ENCODE measurements at places on chromosomes 6 and 20.

DNA sequence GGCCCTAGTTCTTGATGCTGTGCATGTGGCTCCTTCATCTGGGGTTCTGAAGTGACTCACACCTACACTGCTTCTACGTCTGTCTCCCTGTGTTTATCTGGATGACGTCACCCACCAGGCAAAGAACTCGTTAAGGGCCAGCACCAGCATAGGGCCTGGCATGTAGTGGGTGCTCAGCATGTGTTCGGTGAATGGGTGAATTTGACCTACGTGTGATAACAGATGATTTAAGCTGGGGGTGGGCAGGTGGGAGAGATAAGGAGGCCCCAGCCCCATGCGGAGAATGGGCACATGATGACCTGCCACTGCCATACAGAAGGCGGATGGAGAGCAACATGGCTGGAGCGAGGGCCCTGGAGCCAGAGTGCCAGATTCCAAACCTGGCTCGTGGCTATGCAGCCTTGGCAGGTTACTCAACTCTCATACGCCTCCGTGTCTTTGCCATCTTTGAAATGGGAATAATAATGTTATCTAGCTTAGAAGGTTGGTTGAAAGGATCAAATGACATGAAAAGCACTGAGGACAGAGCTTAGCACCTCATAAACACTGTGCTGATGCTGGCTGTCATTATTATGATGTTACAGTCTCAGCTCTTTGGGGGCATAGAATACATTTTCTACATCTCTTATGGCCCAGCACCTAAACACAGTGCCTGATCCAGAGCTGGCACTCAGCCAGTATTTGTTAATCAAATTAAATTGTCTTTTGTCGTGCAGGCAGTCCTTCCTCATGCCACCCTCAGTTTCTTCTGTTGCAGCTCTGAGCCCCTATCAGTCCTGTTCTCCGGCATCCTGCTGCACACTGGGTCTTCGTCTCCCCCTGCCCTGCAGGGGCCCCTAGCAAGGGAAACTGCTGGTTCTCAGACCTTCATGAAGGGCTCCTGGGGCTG is 39.6 kb downstream of the VEGFA start:
- no peak for DNase-seq

GRCh38 chr20:62558779-62559178 is 83.0 kb upstream of the GATA5 start:
- DNase-seq, result no peak

DNA sequence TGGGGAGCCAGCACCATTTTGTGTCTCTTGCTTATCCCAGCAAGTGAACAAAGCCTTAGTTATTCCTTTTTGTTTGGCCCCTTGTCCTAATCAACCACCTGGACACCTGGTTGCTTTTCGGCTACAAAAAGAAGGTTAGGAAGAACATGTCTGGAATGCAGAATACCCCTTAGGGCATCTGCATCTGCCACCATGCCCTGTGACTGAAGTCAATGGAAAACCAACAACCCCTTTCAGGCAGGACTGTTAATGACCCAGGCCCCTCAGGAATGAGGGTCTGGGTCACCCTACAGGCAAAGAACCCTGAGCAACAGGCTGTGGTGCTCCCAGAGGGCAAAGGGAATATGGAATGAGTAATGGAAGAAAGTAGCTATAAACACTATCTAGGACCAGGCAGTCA is 78.5 kb downstream of the PDE10A start:
- DNase-seq, result no peak

- DNase-seq, result no peak
These were observed 90.1 kb downstream of the FOXO3 start for GRCh38 chr6:108650781-108651180.

- no peak for DNase-seq
These were observed 239.9 kb downstream of the HIVEP2 start for GRCh38 chr6:142705054-142705453.

DNA sequence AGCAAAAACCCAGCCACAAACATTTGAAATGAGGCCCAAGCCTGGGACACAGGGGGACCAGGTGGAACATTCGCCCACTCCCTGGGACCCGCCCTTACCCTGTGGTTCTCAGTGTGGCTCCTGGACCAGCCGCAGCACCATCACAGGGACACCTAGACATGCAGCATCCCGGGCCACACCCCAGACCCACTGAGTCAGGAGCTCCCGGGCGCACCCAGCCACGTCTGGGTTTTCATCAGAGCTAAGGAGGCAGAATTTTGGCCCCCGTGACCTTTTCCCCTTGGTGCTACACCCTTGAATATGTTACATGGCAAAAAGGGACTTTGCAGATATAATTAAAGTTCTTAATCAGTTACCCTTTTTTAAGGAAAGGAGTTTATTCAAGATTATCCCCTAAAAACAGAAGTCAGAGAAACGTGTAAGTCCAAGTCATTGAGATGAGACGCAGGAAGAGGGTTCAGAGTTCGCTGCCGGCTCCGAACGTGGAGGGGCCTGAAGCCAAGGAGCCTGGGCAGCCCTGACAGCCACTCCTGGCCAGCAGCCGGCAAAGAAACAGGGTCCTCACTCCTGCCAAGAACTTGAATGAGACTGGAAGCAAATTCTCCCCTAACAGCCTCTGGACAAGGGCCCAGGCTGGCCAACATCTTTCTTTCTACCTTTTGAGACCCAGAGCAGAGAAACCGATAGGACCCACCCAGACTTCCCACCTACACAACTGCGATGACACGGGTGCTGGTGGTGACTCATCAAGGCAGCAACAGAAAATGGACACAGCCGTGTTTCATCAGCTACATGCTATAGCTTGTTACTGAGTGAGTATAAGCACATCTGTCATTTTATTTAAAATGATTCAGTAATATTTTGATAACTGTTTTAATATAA is 25.3 kb downstream of the BFSP1 start:
- no peak for DNase-seq
